Neural crest cell (in vitro differentiated cells): ENCODE measurements at places on chromosomes 6 and 20. TPM values are rescaled to one million over a fixed set of nuclear protein-coding genes. Genes with fewer than 3 reads are reported as not detected.

SLC22A16 gene
- total RNA-seq = not detected in 2 replicates

GRCh38 chr6:42200035-42200434, 5.3 kb upstream of the GUCA1B start:
- H3K27me3 ChIP-seq = no peaks in the 10 kb centered on the region
- peaks cover 2% of the 10 kb centered on the region for H3K36me3 ChIP-seq
- H3K4me1 ChIP-seq = no peaks in the 10 kb centered on the region

- peak overlapping the region; percentile 92 for H3K27ac ChIP-seq
- H3K4me3 ChIP-seq = peak overlapping the region; percentile 95
- peaks cover 35% of the 10 kb centered on the region for H3K4me1 ChIP-seq
- H3K36me3 ChIP-seq = peaks cover 6% of the 10 kb centered on the region
Measured at GRCh38 chr6:26159357-26160273, 72.4 kb downstream of the HFE start.

GRCh38 chr6:89037141-89037900, 43.2 kb upstream of the PNRC1 start:
- no peak for DNase-seq
- no peaks in the 10 kb centered on the region for H3K27me3 ChIP-seq
- H3K4me1 ChIP-seq = peaks cover 8% of the 10 kb centered on the region
- H3K27ac ChIP-seq = no peak overlapping the region
- no peak overlapping the region for H3K4me3 ChIP-seq
